Karpas-422 (cell line): ENCODE measurements at places on chromosomes 3 and 15. TPM values are rescaled to one million over a fixed set of nuclear protein-coding genes. Genes with fewer than 3 reads are reported as not detected.

The ZBTB47 gene
- 0.07 and 0.11 TPM in 2 replicates for total RNA-seq

DNA sequence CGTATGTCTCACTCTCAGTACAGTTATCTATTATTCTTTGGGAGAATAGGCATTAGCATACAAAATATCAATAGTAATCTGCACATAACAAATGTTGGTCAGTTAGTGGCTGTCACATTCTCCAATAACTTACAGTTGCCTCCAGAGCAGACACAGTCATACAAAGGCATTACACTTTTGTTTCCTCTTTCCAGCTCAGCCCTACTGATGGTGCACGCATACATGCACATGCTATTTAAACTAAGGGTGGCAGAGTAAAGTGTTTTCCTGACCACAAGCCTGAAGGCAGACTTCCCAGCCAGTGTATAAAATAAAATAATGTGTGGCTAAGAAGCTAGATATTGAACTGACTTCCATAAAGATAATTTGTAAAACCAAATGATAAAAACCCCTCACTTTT is 47.6 kb downstream of the PHLDB2 start:
- DNase-seq = peak; percentile 52

DNA sequence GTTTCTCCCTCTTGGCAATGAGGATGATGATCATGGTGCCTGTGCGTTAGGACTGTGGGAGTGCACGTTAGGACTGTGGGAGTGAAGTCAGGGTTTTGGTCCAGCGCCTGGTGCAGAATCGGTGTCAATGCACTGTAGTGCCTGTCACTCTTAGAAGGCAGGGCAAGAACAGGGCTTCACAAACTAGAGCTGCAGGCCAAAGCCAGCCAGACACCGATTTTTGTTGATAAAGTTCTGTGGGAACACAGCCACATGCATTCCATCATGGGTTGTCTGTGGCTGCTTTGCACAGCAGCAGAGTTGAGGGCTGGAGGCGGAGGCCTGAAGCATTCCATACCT is 32.6 kb upstream of the NR2C2 start:
- DNase-seq = no peak

The MAP3K13 gene
- 0.07 and 0.19 TPM in 2 replicates for total RNA-seq

- no peak for DNase-seq
These were observed 610.2 kb upstream of the ROBO2 start for GRCh38 chr3:76429581-76430177.

GRCh38 chr3:185717627-185718402 is 107.0 kb downstream of the IGF2BP2 start:
- no peak for DNase-seq

DNA sequence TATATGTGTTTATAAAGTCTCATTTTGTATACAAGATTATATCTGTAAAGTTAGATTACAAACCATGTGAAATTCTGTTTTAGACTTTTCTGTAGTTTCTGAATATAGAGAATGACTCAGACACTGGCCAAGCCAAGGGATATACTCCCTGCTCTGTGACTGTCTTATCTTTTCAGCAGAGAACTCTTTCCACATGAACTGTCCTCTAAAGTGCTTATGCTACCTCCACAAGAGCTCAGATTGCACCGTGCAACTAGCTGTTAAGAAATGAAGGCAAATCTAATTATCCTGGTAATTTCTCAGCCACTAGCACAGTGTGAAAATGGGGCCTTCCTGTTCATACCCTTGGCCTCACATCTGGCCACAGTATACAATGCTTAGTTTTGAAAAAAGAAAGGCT is 44.3 kb upstream of the CPNE4 start:
- no peak for DNase-seq

GRCh38 chr15:92415639-92416297 is 22.1 kb downstream of the ST8SIA2 start:
- no peak for DNase-seq

DNA sequence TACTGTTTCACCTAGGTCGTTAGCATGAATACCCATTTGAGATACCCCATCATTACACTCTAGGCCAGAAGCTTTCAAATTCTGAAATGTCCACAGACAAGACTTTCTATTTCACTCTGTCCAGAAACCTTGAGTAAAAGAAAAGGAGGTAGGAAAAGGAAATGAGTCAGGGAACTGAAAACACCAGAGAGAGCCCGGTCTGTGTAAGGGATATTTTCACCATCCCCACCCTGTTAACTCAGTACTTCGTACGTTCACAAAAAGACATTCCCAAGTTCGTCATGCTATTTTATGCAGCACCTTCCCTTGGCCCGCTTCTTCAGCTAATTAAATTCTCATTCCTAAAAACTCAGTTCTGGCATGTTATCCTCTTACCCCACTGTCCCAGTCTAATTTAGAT is 89.4 kb upstream of the SOX2 start:
- no peak for DNase-seq

The TOP2B gene
- total RNA-seq = 132 and 155 TPM in 2 replicates

- DNase-seq = peak; percentile 70
These were observed 31.7 kb downstream of the AKAP13 start for GRCh38 chr15:85412066-85412465.

GRCh38 chr15:58264053-58264971 is 126.1 kb downstream of the AQP9 start:
- no peak for DNase-seq

The TRPM1 gene
- not detected in 2 replicates for total RNA-seq

DNA sequence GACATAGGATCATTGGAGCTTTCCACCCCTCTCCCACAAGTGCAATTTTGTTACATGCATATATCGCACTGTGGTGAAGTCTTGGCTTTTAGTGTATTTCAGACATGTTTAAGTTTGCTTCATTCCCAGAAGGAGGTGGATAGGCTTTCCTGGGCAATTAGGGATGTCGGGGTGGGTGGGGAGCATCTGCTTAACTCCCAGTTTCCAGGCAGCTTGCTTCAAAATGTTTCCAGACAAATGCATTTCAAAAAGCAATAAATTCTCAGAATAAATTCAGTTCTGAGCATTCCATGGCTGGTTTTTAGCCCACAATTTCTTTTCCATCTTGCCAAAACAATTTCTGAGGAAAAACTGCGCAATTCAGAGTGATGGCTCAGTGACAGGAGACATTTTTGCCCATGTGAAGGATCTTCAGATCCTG is 227.7 kb upstream of the ZPLD1 start:
- no peak for DNase-seq

- DNase-seq = no peak
These were observed 40.4 kb upstream of the SKOR1 start for GRCh38 chr15:67784856-67785430.
